H9 (cell line): ENCODE measurements at places on chromosomes 2 and 18.

DNA sequence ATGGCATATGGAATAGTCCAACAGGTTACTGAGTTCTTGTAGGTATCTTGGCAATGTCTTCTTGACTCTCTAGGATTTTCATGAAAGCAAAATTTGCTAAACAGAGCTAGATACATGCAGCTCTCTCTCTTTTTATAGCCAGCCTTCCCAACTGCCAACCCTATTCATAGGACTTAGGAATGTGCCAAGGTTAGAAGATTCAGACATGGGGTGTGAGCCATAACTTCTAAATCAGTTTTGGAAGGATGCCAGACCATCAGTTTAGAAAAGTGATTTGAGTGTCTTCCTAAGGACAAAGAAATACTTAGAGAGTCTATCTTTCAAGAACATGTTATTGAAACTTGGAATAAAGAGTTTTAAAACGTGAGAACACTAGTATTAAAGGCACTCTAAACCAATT is 619.5 kb upstream of the FANCL start:
- DNase-seq, result no peak

GRCh38 chr2:7672685-7673071 is 755.5 kb downstream of the RNF144A start:
- no peak for DNase-seq

DNA sequence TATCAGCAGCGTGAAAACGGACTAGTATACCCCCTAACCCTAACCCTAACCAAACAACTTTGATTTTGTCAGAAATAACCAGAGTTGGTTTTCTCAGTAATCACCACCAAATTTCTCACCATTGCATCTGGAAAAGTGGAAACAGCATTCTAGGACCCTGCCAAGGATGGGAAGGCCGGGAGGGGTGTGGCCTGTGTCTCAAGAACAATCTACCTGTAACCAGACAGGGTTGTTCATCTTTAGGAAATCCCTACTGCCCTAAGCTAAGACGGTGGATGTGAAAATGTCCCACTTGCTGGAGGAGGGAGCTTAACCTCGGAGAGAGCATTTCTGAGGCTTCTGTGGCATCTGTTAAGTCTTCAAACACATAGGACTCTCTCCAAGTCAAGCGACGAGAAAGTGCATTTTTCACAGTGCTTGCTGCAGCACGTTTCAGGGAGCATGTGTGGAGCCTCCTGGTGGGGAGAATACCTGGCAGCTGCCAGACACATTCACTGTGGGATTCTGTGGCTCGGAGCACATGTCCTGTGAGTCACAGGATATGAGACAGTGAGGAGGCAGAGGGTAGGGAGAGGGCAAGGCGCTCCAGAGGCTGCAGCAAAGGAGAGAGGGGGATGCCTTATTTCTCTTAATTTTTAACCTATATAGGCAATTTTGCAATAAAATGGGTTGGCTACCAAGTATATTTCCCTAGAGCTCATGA is 207.5 kb downstream of the SPP2 start:
- DNase-seq, result peak; percentile 78

DNA sequence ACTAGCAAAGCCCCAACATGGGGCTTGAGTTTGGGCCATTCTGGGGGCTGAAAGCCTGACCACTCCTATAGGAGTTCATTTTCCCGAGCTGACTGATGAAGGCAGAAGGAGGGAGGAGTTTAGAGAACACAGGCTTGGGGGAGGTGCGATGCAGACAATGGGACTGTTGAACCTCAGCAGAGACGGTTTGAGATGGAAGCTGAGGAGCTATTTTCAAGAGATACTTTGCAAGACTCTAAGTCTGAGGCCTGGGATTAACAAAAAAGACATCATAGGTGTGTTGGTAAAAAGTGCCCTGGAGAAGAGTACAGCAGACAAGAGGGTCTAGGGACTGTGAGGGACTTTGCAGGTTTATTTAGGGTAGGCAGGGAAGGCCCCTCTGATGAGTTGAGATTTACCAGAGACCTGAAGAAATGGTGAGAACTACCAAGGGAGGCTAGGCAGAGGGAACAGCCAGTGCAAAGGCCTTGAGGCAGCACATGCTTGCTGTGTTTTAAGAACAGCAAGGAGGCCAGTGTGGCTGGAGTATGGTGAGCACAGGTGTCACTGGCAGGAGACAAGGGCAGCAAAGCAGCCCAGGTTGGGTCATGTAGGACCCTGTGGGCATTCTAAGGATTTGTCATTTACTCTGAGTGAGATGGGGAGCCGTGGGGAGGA is 31.6 kb downstream of the PCBP1 start:
- peak; percentile 65 for DNase-seq

- no peak for DNase-seq
Measured at GRCh38 chr2:45919160-45919650, 267.7 kb downstream of the PRKCE start.

DNA sequence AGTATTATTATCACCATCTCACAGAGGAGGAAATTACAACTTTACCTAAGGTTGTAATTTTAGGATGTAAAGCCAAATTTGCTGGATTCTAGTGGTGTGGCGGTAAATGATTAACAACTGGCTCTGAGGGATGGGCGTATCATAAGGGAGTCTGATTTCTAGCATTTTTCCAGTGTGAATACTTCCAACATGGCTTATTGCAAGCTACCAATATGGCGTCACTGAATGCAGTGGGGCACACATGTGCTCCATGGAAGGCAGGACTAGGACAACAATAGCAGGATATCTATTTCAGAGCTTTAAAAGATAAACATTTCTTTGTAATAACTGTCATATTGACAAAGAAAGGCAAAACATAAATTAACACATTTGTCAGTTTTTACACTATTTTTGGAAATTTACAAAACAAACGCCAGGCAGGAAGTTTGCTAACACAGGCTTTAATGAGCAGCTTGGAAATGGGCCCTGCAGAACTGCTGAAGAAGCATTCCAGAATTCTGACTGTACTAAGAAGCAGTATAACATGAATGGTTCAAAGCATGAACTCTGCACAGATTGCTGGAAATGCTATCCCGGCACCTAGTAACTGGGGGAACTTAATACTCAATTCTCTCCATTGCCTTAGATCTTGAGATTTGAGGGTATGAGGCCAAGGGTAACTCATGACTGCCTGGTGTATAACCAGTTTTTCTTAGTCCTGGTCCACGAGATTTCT is 439.3 kb upstream of the MAP2 start:
- no peak for DNase-seq

GRCh38 chr2:113767811-113768460 is 11.5 kb upstream of the SLC35F5 start:
- DNase-seq, result no peak

DNA sequence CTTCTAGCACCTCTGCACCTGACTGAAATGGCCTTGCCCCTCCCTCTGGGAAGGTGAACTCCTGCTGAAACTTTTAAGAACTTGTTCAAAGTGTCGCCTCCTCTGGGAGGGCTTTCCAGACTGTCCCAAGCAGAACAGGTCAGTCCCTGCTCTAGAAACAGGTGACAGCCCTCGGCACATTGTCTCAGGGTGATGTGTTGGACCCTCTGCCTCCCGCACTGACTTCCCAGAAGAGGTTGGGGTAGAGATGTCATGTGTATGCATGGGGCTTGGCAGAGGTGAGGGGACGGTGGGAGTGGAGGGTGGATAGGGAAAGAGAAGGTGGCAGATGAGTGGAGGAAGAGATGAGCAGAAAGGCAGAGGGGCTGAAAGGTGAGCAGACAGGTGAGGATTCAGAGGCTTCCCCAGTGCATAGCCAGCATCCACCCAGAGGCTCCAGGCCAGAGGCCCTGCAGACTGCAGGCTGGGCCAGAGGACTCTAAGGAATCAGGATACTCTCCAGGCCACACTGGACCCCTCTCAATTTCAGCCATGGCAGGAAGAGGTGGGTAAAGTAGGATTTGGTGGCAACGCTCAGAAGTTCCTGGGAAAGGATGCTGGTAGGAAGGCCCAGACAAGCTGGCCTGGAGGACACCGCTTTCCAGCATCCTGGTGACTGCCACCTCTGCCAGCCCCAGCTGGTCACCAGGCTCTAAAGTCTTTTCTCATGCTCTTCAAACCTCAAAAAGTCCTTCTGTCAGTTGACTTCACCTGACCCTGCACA is 24.8 kb upstream of the TNS1 start:
- peak; percentile 20 for DNase-seq
